Hair follicle dermal papilla cell (primary cell): ENCODE measurements at places on chromosomes 7 and 10. TPM values are rescaled to one million over a fixed set of nuclear protein-coding genes. Genes with fewer than 3 reads are reported as not detected.

Gene COBL
- not detected in 2 replicates for total RNA-seq

Gene NODAL
- total RNA-seq, result not detected in 2 replicates

Gene TMEM273
- not detected in 2 replicates for total RNA-seq

Gene CLEC5A
- total RNA-seq, result not detected in 2 replicates

Gene HEPACAM2
- not detected in 2 replicates for total RNA-seq

Gene CH25H
- total RNA-seq, result 48.0 and 83.4 TPM in 2 replicates

Gene RRP12
- total RNA-seq, result 20.4 and 27.7 TPM in 2 replicates

Gene ZSWIM8
- total RNA-seq, result 102 and 106 TPM in 2 replicates

Gene MEIG1
- total RNA-seq, result not detected in 2 replicates

Gene HPS1
- total RNA-seq, result 66.0 and 70.7 TPM in 2 replicates

Gene TMEM184A
- 0.36 and 0.49 TPM in 2 replicates for total RNA-seq

Gene SUGCT
- 10.0 and 14.1 TPM in 2 replicates for total RNA-seq

Gene TTYH3
- total RNA-seq, result 71.8 and 86.6 TPM in 2 replicates

Gene HOXA13
- not detected in 2 replicates for total RNA-seq

Gene UBTD1
- total RNA-seq, result 28.2 and 34.6 TPM in 2 replicates

Gene STEAP1
- 44.4 and 50.0 TPM in 2 replicates for total RNA-seq

Gene CEP55
- total RNA-seq, result 2.9 and 4.9 TPM in 2 replicates

Gene PRKRIP1
- total RNA-seq, result 19.0 and 19.2 TPM in 2 replicates

Gene FRMPD2
- not detected in 2 replicates for total RNA-seq

Gene EGFR
- 58.7 and 63.6 TPM in 2 replicates for total RNA-seq

Gene ZNF775
- total RNA-seq, result 5.4 and 6.2 TPM in 2 replicates

Gene CDHR3
- 34.1 and 45.3 TPM in 2 replicates for total RNA-seq

Gene MEST
- 24.3 and 29.2 TPM in 2 replicates for total RNA-seq

Gene CPVL
- total RNA-seq, result 0.49 and 1.3 TPM in 2 replicates

Gene SPAM1
- total RNA-seq, result not detected in 2 replicates

Gene ASAH2B
- 2.6 and 2.9 TPM in 2 replicates for total RNA-seq

Gene FBXL13
- 0.73 and 0.97 TPM in 2 replicates for total RNA-seq

Gene FAM171A1
- total RNA-seq, result 18.2 and 22.1 TPM in 2 replicates

Gene RET
- 2.4 and 4.1 TPM in 2 replicates for total RNA-seq

Gene NPFFR1
- not detected in 2 replicates for total RNA-seq

Gene CYP3A7
- total RNA-seq, result not detected in 2 replicates

Gene WNT8B
- not detected in 2 replicates for total RNA-seq

Gene PNLIP
- total RNA-seq, result not detected in 2 replicates

Gene STRIP2
- total RNA-seq, result 1.5 TPM in 2 replicates

Gene CYP2E1
- total RNA-seq, result 1.3 and 1.5 TPM in 2 replicates

Gene PLEKHS1
- 0.16 and 0.24 TPM in 2 replicates for total RNA-seq

Gene TUBAL3
- total RNA-seq, result not detected in 2 replicates

Gene URGCP
- total RNA-seq, result 37.2 and 42.8 TPM in 2 replicates

Gene TWNK
- total RNA-seq, result 3.0 and 5.2 TPM in 2 replicates

Gene GALNT11
- 46.3 and 46.9 TPM in 2 replicates for total RNA-seq
